ENCODE measurements at places on chromosomes 4 and X.

DNA sequence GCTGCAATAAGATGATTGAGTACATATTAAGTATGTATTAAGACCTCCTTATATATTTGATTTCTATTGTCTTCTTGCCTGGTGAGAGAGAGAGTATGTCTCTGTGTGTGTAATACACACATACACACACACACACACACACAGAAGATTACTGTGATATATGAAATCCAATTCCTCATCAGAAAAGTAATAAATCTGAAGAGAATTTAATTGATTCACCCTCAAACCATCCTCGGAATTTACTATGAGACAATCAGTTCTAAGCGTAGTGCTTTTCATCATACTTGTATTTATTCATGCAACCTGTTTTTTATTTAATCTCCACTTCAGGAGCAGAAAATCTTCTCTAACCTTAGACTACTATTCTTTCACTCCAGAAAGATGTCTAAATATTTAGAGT is 62.3 kb upstream of the TLL1 start:
- DNase-seq: no peak

DNA sequence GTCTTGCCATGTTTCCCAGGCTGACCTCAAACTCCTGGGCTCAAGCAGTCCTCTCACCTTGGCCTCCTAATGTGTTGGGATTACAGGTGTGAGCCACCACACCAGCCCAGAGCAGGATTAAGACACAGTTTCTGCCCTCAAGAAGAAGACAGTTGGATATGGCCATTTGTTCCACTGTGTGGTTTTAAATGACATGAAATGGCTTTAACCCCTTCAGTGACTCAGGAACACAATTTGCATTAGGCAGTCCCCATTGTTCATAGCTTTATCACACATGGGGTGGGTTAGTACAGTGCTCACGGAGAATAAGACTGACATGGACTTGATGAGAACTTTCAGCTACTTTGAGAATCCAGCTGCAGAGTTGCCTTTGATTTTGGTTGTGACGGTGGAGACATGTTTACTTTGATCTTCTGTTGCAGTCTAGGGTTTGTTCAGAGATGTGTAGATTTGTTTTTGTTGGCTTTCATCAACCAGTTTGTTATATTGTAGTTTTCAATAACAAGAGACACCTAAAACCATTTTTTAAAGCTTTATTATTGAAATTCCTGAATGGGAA is 60.3 kb downstream of the ARX start:
- no peak for DNase-seq

- no peak for DNase-seq
Measured at GRCh38 chr4:42309361-42310260, 87.7 kb upstream of the SHISA3 start.

- DNase-seq: no peak
Measured at GRCh38 chr4:133146574-133147241, 2.4 kb upstream of the PCDH10 start.

GRCh38 chr4:13640149-13640940 is 12.8 kb upstream of the BOD1L1 start:
- DNase-seq: no peak

GRCh38 chr4:67327245-67328017 is 217.9 kb downstream of the CENPC start:
- peak; percentile 17 for DNase-seq

- no peak for DNase-seq
Measured at GRCh38 chr4:177480795-177481194, 38.6 kb upstream of the AGA start.

DNA sequence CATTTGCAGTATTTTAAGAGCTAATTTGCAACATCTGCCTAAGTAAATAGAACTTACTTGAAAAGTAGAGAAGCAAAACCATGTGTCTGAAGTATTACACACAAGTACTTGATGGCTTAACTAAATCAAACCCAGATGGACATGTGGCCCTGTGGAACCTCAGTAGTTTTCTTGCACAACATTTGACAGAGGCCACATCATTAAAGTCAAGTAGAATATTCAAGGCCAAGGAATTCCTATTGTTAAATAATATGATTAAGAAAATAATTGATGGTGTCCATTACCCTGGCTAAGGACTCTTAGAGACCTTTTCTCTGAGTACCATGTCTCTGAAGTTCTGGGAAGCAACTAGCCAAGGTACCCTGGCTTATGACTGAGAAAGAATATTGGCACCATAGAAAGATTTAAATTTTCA is 135.4 kb upstream of the OTUD4 start:
- DNase-seq: no peak

DNA sequence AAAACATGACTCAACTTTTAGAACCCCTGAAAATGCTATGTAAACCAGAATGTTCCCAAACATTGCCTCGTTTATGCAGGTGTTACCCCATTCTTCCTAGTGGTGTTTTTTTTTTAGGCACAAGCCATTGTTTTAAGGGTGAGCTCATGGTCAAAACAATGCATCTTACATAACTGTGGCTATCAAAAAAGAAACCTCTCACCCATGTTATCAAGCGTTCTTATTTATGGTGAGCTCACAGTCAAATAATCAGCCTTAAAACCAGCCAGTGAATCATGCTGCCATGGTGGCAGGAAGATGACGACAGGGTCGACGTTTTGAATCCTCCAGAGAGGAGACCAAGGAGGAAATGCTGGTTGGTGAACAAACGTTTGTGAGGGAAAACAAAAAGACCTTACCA is 195.2 kb downstream of the KDR start:
- DNase-seq: no peak

DNA sequence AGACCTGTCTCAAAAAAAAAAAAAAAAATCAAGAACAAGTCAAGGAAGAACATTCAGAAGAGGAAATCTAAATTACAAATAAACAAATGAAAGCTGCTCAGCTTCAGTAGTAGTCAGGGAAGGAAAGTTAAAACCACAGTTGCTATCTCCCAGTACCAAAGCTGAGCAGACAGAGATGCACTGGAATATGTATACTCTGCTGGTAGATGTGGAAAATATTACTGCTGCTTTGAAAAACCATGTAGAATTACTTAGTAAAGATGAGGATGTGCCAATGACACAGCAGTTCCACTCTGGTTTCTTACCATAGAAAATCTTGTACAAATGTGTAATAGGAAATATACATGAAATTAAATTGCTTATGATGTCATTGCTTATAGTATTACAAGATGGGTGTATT is 25.1 kb upstream of the PRKX start:
- no peak for DNase-seq

- no peak for DNase-seq
Measured at GRCh38 chr4:1973661-1974060, 35.1 kb downstream of the NELFA start.

- peak; percentile 69 for DNase-seq
Measured at GRCh38 chrX:153953342-153953830, 8.9 kb upstream of the RENBP start.

DNA sequence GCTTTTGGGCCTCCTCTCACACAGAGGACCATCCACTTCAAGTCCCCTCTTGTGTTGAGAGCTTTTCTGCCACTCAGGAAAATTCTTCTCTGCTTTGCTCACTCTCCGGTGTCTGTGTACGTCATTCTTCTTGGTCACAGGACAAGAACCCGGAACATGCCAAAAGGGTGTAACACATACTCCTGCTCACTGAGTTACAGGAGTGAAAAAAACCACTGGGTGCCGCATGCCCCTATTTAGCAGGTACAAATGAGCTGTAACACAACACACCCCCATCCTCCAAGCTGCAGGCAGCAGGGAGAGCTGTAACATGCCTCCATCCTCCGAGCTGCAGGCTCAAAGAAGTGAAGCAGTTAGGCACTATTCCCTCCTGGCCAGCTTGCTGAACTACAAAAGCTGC is 13.0 kb upstream of the CXCL2 start:
- DNase-seq: no peak

DNA sequence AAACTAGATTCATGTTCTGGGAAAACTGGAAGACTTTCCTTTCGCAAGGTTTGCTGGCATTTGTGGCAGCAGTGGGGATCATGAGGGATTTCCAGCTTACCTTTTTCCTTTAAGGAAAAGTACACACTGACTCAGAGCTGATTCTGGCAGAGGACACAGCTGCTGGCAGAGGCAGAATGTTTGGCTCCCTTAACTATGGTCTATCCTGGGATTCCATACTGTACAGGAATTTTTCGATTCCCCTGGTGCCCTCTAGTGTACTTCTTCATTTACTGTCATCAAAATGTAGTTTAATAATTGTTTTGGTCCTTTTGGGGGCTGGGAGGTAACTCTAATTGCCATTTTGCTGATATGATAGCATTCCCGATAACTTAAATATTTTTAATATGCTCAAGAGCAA is 152.7 kb downstream of the GABRG1 start:
- no peak for DNase-seq

- no peak for DNase-seq
Measured at GRCh38 chr4:182662551-182662950, 254.6 kb downstream of the DCTD start.

DNA sequence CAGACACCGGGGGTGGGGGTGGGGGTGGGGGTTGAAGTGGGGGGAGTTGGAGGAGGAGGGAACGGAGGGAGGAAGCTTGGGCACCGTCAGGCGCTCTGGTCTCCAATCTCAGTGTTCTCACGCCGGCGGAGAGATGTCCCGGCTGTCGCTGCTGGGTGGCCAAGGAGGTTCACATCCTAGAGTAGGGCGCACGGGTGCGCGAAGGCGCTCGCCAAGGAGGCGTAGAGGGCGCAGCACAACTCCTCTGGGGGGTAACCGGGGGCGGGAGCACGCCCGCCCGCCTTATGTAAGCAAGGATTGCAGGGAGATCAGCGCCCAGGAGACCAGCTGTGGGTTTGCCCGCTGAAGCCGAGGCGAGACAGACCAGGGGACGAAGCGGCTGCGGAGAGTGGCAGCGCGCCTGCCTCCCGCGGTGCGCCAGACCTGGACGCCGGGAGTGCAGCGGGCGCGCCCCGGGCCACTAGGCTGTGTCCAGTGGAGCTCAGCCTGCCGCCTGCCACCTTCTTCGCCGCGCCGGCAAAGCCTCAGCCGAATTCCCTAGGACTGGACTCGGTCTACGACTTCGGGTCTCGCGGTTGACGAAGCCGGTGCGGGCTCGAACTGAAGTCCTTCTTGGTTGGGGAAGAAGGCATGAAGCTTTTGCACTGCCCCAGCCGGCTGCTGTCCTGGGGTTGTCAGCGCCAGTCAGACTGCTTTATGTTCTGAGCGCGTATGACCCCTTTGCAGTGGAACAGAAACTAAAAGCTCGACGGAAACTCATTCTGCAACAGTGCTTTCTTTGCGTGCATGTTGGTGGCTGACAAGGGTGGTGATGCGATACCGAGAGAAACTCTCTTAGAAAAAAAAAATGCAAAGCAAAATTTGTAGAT is 707 bp upstream of the UNC5C start:
- no peak for DNase-seq
